ENCODE measurements at places on chromosomes 1 and 21.

DNA sequence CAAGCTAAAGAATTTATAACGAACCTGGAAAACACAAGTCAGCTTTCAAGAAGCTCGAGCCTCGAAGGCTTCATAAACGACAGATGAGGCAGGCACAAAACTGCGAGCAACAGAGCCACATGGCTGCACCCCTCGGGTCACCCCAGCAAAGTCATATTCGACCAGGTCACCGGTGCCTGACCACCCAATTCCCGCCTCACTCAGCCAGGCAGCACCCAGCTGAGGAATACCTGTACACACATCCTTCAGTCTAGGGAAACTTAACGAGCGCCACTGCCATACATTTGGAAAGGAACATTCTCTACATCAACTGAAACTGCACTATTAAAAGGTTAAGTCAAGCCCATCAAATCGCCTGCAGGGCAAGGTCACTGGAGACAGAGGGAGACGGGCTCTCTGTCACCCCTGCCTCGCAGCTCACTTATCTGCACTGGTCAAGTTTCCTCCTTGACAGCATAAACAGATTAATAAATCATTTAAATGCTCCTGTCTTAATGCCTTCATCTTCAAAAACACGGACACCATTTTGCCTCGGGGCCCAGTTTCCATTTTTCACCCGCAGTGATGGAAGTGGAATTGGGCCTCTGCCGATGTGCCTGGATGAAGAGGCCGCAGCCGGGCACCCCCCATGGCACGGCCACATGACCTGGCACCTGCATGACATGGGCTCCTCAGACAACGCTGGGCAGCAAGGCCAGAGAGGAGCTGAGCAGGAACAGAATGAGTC, 20.6 kb downstream of the NPHP4 start:
- no peak for DNase-seq

DNA sequence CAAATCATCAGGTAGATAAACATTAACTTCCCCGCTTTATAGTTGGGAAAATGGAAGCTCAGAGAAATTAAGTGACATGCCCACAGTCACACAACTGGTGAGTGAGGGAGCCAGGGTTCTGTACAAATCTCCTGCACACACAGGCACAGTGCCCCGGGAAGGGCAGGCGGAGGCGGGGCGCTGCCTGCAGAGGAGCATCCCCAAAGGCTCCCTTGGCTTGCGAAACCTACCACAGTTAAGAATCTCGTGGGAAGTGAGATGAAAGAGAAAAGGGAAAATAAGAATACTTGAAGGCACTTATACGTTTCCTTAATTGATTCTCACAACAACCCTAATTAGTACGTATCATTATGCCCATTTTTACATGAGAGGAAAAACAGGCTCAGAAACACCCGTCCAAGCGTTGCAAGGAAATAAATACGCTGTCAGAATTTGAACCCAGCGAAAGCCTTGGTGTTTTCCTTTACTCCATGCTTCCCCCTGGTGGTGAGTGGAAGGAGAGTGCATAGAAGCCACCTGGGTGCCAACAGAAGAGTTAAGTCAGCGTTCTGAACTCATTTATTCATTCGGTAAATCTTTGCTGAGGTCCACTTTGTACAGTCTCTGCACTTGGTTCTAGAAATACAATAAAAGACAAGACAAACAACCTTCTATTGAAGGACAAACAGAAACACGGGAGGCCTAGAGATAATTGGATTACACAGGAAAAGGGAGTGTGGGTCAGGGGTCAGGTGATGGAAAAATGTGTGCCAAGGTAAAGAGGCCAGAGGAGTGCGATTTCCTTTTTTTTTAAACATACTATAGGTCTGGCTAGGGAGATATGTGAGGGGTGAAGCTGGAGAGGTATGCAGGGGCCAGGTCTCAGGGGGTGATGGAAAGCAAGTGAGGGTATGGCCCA, 28.4 kb downstream of the ACP6 start:
- DNase-seq = no peak

- DNase-seq = no peak
Measured at GRCh38 chr1:21732664-21733063, 50.3 kb downstream of the USP48 start.

- DNase-seq = no peak
Measured at GRCh38 chr1:202685641-202686040, 24.6 kb downstream of the SYT2 start.

- no peak for DNase-seq
Measured at GRCh38 chr1:903721-904271, 19.9 kb upstream of the SAMD11 start.

DNA sequence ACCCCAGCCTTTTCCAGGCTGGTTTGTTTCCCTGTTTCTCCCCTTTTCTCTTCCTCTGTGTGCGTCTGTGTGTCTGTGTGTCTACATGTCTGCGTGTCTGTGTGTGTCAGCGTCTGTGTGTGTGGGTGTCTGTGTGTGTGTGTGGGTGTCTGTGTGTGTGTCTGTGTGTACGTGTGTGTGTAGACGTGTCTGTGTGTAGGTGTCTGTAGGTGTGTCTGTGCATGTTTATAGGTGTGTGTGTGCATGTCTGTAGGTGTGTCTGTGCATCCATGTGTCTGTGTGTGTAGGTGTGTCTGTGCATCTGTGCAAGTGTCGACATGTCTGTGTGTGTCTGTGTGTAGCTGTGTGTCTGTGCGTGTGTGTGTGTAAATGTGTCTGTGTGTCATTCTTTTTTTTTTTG, 3.3 kb downstream of the TTLL10 start:
- no peak for DNase-seq

- DNase-seq = no peak
Measured at GRCh38 chr1:89844860-89845259, 24.0 kb downstream of the LRRC8D start.

- DNase-seq = no peak
Measured at GRCh38 chr1:28835237-28835650, 23.3 kb downstream of the OPRD1 start.

- DNase-seq = no peak
Measured at GRCh38 chr1:155996166-155996565, 17.8 kb upstream of the ARHGEF2 start.

DNA sequence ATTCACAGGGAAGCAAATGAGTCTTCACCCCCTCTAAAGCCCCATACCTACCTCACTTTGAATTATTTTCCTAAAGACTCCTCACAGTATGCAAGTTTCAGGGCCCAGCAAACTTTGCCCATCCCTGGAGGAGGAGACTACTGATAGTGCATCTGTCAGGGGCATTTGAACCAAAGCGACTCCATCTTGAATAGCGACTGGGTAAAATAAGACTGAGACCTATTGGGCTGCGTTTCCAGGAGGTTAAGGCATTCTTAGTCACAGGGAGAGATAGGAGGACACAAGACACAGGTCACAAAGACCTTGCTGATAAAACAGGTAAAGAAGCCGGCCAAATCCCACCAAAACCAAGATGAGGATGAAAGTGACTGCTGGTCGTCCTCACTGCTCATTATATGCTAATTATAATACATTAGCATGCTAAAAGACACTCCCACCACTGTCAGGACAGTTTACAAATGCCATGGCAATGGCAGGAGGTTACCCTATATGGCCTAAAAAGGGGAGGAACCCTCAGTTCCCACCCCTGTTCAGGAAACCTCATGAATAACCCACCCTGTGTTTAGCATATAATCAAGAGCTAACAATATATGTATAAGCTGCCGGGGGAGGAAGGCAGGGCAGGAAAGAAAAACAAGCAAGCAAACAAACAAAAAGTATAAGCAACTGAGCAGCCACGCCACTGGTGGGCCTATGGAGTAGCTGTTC, 3.3 kb upstream of the PKNOX1 start:
- no peak for DNase-seq

DNA sequence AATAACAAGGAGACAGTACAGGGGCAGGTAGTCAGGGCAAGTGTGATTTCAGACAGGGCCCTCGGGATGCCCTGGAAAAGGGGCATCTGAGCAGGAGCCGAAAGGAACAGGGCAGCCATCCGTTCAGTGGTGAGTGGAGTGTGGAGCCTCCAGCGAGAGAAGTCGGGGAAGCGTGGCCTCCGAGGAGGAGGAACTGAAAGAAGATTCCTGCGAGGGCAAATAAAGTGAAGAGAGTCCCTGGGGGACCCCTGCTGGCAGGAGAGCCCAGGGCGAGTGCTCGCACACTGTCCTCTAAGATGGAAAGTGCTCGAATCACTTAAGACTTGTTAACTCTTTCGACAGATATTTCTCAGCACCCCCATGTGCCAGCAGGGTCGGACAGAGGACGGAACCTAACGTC, 3.5 kb upstream of the UTS2 start:
- DNase-seq = no peak

GRCh38 chr1:89260042-89260441, 12.6 kb downstream of the GBP5 start:
- no peak for DNase-seq

GRCh38 chr1:232437510-232437909, 192.4 kb downstream of the SIPA1L2 start:
- DNase-seq = no peak

GRCh38 chr1:27154469-27154990, 395 bp downstream of the SLC9A1 start:
- no peak for DNase-seq

GRCh38 chr1:26154750-26155149, 4.1 kb upstream of the FAM110D start:
- DNase-seq = no peak

DNA sequence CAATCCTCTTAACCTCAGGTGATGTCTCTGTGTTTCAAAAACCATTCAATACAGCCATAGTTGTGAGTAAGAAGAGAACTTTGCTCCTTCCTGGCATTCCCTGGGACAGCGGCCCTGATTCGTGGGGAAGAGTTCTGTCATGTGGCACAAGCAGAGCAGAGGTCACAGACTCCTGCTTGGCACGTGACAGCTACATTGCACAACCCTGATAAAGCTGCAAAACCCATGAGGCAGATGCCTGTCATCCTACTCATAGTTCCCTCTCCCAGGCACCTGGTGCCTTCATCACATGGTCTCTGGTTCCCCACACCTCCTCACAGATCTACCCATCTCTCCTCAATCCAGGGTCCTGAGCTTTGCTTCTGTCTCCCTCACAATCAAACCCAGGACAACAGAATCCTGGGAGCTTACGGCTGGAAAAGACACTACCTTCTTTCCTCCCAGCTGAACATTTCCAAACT, 70.8 kb downstream of the PLPP3 start:
- no peak for DNase-seq

All from activated gamma-delta T cell (primary cell).